ENCODE measurements at places on chromosomes 4 and X. TPM values are rescaled to one million over a fixed set of nuclear protein-coding genes. Genes with fewer than 3 reads are reported as not detected.

GRCh38 chrX:68690936-68691501 is 43.6 kb downstream of the STARD8 start:
- DNase-seq = no peak

GRCh38 chr4:176949029-176949428 is 156.3 kb upstream of the VEGFC start:
- no peak for DNase-seq

- DNase-seq = peak; percentile 91
Observed at GRCh38 chr4:100189820-100190642, at the start of gene DDIT4L. Gene DDIT4L (minus strand): TSS chr4:100190468. CDS start chr4:100189983, 485 bp downstream.

DNA sequence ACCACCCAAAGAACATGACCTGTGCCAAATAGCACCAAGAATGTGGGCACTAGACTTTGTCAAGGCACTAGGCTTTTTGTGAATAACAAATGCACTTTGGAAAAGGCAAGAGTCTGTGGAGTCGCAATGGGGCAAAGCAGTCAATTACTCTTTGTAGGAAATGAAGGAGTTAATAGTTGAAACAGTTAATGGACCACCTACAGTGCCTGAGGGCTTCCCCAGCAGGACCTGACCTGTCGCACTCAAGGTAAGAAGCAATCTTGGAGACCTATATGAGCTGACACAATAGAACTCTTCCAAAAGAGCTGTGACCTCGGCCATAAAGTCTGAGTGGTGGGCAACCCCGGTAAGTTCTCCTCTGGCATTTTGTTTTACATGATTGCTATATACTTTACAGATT is 49.2 kb upstream of the CAPN6 start:
- DNase-seq = peak; percentile 56

- no peak for DNase-seq
Observed at GRCh38 chrX:140723121-140723715, 13.7 kb downstream of the LINC00632 start.

- DNase-seq = no peak
Observed at GRCh38 chr4:54104907-54105306, 4.9 kb downstream of the GSX2 start.

Gene SNCA
- 7.3 TPM for total RNA-seq

Gene GUCY1B1
- 1.8 TPM for total RNA-seq

Gene ADH6
- total RNA-seq = not detected

Gene CENPVL1
- total RNA-seq = 0.64 TPM

Gene PF4V1
- total RNA-seq = not detected

Gene RNF175
- 1.7 TPM for total RNA-seq

Gene PRKG2
- total RNA-seq = 1.1 TPM
